ENCODE measurements at places on chromosomes 6 and 20.

DNA sequence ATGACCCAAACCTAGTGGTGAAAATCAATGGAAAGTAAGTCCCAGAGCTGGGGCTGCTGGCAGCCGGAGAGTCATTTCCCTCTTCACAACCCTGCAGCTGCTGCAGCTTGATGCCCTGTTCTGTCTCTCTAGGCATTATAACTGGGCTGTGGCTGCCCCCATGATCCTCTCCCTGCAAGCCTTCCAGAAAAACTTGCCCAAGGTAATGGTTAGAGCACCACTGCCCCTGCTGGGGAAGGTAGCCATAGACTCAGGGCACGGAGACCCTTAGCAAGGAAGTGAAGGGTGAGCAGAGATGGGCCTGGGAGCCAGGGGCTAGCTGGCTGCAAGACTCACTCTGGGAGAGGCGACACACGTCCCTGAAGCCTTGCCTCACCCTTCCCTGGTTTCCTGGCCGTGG, 12.0 kb downstream of the LPIN3 start:
- no peak for DNase-seq

- DNase-seq: no peak
These were observed 76.7 kb downstream of the RNF182 start for GRCh38 chr6:14001329-14002012.

- no peak for DNase-seq
These were observed 42.1 kb downstream of the ANKRD6 start for GRCh38 chr6:89475101-89475500.

DNA sequence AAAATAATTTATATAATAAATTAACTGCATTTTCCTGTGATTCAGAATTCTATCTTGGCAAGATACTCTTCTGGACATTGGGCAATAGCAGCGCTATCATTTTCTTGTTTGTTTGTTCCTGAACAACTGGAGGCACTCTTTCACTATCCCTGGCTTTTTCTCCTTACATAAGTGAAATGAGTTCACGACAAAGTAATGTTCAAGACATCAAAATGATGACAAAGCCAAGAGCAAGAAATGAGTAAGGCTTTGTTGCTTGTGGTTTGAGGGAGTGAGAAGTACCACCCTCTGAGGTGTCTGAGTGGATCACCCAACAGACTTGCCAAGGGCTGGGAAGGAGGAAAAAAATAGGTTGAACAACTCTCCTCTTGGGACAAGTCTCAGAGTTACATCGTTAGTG, 466.6 kb upstream of the JAG1 start:
- no peak for DNase-seq

DNA sequence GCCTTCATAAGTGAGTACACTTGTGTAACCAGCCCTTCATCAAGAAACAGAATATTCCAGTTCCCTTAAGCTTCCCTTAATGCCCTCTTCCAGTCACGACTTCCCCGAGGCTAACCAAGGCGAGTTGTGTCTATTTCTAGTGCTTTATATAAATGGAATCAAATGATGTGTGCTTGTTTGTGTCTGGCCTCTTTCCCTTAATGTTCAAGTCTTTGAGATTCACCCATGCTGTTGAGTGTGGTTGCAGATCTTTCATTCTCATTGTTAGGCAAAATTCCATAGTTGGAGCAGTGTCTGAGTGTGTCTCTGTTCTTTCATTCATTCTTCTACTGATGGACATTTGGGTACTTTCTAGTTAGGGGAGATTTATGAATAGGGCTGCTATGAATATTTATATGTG, 135.0 kb downstream of the CEBPB start:
- DNase-seq: no peak

DNA sequence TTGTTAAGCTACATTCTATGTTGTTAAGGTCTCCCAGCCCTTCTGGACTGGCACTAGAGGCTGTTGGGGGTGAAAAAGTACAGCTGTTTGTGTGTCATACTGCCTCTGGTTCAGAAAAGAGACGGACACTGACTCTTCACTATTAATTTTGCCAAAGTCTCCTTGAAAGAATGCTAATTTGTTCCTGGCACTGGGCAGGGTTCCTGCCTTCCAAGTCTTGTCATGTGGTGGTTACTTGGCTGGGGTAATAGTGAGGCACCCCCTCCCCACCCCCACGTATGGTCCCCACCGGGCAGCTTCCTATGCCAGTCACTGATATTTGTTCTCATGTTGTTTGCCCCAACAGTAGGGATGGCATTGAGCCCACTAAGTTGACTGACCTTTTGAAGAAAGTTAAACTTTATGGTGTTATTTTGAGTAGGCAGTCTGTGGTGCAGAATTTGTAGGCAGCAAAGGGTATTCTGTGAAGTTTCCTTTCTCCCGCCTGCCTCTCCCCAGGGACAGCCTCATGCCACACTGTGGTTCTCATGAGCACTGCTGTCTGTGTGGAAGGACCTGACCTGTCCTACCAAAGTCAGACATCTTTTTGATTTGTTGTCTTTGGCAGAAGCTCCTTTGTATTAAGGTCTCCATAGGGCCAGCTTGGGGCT, 8.7 kb downstream of the CDS2 start:
- no peak for DNase-seq

DNA sequence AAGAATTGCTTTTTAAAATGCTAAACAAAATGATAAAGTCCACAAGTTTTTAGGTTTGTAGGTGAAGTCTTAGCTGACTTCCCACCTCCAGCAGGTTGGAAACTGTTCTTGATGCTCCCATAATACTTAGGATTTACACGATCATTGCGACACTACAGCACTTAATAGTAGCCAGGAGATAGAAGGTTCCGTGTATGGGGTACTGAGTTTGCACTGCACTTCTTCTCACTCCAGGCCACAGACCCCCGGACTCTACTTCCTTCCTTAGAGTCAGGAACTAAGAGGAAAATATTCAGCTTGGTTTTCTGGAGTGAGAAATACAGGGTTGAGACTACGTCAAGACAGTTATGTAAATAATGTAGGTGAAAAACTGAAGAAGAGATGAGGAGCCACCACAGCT, 56.1 kb upstream of the SGK1 start:
- no peak for DNase-seq

DNA sequence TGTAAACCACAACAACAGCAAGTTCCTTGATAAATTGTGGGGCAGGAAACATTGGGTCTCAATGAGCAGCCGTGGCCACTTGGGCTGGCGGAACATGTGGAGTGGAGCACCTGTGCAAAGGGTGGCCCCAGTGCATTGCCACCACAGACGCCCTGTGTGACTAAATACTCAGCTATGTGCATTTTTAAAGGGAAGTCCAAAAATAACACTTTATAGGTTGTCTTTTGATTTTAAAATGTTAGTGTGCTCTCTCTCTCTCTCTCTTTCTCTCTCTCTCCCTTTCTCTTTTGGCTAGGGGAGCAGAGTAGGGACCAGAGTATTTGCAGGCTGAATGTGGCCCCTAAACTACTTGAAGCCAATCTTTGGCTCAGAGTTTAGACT, 236.3 kb downstream of the BCAS1 start:
- DNase-seq: no peak

DNA sequence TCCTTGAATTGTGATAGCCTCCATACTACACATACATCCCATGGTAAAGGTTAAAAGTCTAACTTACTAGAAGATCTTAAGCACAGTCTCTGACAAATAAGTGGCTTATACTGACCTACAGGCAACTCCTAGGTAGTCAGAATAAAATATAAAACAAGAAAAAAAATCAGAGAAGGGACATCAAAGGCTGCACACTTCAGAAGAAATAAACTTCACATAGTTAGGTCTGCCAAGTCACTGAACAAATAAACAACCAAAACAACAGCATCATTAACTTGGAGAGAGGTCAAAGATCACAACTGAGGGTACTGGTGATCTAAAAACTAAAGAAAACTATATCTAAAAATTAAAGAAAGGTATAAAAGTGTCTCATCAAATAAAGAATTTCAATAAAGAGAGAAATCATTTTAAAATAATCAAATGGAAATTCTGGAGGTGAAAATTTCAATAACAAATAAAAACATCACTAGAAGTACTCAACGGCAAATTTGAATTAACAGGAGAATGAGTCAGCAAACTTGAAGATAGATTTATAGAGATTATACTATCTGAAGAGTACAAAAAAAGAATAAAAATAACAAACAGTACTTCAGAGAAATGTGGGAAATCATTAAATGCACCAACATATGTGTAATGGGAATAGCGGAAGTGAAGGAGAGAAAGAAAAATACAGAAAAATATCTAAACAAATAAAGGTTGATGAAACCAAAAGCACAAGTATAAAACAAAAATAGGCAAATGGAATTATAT, 88.0 kb upstream of the UST start:
- no peak for DNase-seq

DNA sequence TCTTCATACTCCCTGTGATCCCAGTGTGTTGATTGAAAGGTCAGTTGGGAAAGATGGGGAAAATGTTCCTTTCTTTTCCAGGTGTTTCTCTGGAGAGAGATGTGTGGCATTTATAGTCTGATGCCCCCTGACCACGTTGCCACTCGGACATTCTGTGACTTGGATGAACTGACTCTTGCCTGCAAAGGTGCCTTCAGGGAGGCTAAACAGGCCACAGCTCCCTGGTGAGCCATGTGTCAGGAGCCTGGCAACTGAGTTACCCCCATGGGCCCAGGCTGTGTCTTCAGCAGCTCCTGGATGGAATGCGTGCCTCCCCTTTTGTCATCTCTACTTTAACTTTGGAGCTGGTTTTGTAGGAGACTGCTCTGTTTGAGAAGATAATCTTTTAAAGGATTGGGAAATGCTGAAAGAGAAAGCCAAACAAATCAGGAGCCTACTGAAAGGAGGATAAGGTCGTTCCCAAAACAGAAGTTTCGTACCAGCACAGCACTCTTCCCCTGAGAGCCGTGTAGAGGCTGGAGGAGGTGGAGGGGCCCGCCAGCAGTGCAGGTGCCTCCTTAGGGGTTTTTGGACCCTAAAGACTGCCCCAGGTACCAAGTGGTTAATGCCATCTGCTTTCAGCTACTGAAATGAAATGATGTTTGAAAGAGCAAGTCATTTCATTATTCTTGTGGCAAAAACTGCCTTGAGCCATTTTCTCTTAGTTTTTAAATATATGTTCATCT, 322.8 kb downstream of the ZFAND3 start:
- no peak for DNase-seq

DNA sequence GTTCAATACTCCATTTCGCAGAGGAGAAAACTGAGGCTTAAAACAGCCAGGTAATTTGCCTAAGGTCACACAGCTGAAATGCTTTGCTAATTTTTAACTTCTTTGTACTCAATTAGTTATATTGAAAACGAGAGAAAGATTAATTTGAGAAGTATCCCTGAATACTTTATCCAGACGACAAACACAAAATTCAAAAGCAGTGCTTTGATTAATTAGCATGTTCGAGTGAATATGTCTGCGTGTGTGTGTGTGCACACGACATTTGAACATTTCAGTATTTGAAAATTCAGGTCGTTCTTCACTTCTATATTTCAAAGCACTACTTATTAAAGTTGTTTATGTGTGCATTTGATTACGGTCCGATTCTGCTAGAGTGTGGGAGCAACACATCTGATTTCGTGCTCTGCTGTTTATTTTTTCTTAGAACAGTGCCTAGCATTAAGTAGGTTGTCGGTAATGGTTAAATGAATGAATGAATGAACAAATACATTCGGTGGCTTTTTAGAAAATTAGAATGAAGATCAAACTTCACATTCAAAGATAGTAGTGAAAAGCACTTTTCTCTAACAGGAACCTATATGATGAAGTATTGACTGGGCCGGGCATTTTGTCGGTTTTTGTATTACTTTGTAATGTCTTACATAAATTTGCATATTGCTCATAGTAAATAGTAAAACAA, 36.9 kb upstream of the SYNCRIP start:
- no peak for DNase-seq

DNA sequence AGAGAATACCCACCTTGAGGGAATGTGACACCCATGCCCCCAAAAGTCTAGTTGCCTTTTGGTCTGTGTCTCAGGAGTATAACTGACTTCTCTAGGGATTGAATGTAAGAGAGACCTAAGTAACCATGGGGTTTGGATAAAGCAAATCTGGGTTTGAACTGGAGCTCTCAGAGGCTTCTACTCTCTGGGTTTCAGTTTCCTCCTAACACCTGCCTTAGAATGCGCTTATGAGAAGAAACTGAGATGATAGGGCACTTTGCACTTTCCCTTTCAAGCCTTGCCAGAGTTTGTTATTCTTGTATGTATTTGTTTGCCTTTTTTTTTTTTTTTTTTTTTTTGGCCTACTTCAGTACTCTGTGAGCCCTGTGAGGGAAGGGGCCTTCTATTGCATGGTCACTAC, 19.4 kb downstream of the SDHAF4 start:
- no peak for DNase-seq

DNA sequence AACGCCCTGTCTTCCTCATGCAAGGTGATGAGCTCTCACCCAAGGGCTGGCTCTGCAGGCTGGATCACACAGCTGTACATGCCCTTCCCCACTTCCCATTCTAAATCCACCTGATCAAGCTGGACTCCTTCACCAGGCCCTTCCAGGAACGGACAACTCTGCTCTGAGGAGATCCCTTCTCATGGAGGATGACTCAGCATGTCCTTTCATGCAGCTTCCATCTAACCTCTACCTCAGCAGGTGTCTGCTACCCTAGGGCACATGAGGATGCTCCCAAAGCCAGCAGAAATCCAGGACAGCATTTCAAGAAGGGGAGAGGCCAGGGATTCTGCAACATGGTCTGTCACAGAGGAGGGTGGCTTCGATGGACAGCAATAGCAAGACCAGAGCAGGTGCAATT, 61.2 kb downstream of the PCSK2 start:
- no peak for DNase-seq

- DNase-seq: no peak
These were observed 110.9 kb downstream of the QRSL1 start for GRCh38 chr6:106740287-106740686.

DNA sequence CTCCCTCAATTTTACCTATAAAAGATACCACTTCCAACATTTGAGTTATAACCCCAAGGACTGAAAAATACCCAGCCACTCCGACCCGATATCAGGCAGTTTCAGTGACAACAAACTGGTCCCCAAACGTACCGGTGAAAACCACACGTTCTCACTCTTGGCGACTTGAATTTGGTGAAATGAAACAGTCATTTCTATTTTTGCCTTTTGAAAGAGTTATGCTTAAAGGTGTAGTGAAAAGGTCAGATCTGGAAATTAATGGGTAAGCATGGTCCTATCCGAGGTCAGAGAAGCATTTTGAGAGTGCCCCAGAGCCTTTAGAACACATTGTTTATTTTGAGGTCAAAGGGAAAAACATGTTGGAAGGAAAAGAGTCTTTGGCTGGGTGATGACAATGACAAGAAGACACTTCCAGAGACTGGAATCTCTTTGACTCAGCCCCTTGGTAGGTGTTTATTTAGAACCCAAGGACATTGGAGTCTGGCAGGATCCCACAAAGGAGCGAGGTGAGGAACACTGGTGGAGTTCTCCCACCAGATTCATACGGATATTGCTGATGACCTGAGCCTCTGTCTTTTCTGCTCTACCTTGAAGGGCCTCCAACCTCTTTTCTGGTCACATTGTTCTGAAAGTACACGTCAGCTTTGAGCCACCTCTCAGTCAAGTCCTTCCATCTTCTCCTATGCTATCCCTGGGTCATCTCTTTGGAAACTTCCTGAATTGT, 235.0 kb downstream of the GMPR start:
- DNase-seq: no peak
